ENCODE measurements at places on chromosomes 12 and 14.

- DNase-seq = no peak
Observed at GRCh38 chr14:92316176-92316575, 6.8 kb upstream of the SLC24A4 start.

- DNase-seq = no peak
Observed at GRCh38 chr12:38116968-38117367, 199.6 kb upstream of the ALG10B start.

DNA sequence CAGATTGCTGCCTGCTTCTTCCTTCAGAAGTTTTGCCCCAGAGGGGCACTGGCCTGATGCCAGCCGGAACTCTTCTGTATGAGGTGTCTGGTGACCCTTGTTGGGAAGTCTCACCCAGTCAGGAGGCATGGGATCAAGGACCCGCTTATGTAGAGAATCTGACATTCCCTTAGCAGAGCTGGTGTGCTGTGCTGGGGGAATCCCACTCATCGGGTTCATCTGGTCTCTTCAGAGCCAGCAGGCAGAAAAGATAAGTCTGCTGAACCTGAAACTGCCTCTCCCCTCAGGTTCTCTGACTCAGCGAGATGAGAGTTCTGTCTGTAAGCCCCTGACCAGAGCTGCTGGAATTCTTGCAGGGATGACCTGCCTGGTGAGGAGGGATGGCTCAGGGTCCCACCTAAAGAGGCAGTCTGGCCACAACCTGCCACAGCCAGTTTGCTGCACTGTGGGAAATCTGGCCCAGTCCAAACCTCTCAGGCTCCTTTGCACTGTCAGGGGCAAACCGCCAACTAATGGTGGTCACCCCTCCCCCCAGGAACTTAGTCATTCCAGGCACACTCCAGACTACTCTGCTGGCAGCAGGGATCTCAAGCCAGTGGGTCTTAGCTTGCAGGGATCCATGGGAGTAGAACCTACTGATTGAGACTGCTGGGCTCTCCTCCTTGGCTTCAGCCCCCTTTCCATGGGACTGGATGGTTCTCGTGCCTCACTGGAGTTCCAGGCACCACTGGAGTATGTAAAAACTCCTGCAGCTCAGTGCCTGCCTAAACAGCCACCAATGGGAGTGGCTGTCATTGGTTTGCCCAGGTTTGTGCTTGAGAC is 4.1 kb downstream of the CLEC2D start:
- DNase-seq = peak; percentile 54

- no peak for DNase-seq
Observed at GRCh38 chr12:69509308-69509736, 39.1 kb downstream of the FRS2 start.

DNA sequence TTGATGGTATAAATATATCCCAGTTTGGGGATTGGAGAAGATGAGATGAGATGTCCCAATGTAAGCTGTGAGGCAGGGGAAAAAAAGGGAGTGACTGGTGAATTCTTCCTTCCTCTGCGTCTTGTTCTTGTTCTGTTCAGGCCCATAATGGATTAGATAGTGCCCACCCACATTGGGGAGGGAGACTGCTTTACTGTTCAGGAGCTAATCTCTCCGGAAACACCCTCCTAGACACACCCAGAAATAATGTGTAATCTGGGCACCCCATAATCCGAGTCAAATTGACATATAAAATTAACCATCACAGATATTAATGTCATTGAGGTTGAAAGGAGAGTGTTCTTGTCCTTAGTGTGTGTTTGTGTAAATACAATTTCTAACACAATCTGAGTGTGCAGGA is 29.3 kb downstream of the ETV6 start:
- no peak for DNase-seq

DNA sequence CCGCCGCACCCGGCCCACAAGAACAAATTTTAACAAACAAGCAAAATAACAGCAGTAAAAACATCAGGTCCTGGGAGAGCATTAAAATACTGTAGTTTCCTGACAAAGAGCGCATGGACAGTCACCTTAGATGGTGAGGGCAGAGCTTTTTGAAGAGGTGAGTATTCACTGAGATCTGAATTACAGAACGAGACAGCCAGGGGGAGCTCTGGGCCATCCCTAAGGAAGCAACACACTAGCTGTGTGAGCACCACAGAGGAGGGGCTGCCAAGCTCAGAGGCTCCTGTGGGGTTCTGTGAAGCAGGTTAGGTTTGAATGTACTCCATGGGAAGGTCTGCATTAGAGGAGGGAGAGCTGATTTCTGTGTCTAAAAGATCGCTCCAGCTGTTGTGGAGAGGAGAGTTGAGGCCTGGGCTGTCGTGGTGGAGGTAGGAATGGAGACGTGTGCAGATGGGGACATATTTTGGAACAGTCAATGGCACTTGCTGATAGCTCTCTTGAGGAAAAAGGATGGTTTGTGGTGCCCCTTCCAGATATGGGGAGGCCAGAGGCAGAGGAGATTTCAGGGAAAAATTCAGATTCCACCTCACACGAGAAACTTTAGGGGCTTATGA is 72.9 kb downstream of the TRAFD1 start:
- no peak for DNase-seq

DNA sequence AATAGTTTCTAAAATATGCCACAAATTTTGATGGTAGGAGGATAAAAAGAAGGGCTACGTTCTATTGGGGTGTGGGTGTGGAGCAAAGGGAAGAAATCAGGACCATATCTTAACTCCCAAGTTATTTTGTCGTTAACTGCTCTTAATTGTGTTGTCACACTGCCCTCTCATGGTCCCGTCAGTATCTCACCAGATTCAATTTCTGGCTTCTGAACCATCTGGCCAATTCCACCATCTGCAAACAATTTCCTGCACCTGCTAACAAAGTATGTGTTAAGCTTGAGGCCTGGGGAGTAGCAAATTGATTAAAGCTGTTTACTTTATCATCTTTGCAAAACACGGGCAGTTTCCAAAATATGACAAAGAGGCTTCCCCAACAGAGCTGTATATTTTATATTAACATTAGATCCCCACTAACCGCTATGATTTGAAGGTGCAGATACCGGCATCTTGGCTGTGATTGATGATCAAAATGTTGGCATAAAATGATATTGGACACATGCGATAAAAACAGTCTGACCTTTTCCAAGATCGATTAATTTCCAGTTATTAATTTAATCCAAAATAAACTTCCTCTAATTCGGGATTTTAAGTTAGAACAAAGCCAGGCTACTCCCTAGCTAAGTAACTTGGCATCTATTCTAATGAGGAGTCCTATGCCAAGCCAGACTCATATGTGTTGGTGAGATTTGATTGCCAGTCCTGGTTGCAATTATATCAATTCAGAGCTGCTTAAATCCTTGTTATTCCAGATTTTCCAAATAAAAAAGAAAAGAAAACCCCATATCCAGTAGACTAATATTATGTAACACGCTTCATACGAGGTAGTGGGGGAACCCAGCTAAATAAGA is 6.9 kb upstream of the DNM1L start:
- DNase-seq = no peak

DNA sequence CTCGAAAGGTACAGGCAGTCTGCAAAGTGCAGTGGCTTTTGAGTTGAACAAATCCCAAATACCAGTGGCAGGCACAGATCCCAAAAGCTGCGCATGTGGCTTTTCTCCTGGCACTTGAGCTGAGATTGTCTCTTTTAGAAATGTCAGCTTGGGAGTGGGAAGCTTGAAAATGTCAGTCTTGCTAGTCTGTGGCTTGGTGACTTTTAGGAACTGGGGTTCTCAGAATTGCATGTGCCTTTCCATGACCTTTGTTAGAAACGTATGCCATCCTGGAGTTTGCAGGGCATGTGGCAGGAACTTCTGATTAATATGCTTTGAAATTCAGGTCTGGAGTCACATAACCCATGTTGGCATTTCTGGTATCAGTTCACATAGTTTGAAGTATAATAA is 182.1 kb downstream of the CHST11 start:
- no peak for DNase-seq

GRCh38 chr14:68784226-68784910 is 8.5 kb downstream of the ZFP36L1 start:
- DNase-seq = no peak

- peak; percentile 92 for DNase-seq
Observed at GRCh38 chr14:74569806-74570591, 42.0 kb downstream of the LTBP2 start.

DNA sequence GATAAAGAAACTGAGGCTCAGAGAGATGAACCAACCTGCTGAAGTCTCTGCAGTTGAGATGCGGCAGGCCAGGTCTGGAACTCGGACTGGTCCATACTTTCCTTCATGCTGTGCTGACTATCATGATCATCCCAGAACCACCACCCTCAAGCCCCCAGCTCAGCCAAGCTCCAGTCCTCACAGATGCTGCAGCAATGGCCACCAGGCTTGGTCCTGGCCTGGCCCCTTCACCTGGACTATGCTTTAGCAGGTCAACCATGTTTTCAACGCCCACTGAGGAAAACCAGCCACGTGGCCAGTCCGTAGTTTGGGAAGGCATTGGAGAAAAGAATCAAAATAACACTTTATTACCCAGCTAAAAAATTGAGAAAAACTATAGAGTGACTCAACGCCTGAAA is 1.4 kb downstream of the GPR68 start:
- no peak for DNase-seq

DNA sequence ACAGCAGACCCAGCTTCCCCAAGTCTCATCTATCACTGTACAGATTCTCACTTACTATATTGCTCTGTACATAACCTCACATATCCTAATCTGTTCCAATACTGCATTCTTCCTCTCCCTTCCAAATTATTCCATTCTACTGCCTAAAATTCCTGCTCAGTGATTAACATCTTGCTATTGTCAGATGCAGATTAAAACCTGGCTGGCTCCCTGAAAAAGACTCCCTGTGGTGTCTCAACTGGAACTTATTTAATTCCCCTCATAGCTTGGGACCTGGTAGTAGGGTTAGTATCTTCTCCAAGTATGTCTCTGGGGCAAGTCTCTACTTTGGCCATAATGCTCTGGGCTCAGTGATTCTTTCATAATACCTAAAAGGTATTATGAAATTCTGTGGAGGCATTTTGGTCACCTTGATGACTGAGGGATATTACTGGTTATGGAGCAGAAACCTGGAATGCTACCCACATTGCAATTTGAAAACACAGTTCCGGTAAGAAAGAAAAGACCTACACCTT is 55.8 kb downstream of the PAWR start:
- DNase-seq = no peak

DNA sequence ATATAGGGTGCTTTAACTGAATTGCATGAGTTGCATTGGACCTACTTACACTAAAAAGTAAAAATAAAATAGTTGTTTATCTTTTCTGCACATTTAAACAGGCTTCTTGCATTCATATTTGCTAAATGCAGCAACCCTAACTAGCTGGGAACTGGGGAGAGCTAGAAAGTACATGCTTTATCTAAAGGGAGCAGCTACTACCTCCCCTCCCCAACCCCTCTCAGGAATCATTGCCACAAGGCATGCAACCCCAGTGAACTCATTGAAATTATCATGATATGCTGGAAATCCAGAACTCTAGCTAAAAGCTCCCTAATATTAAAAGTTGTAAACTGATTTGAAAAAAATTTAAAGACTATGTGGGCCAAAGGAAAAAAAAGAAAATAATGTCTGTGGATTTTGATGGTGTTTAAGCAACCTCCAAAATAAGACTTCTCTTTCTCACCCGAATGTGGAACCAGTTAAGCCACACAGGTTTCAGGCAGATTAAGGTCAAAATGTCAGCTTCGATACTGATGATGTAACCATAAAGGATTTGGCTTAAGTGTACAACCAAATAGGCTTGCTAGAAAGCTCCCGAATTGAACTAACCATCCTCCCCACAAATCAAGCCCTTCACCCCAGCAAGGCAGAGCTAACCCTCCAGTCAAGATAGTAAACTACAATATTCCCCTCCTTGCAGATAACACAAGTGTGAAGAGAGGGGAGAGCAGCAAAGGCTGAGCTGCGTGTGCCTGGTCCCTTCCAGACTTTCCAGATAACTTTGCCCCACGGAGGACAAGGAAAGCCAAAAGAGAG is 13.8 kb upstream of the POC1B start:
- DNase-seq = no peak
